ENCODE measurements at places on chromosomes 13 and 19. TPM values are rescaled to one million over a fixed set of nuclear protein-coding genes. Genes with fewer than 3 reads are reported as not detected.

DPY19L3 gene
- polyA plus RNA-seq = 30.6 TPM

F2RL3 gene
- not detected for polyA plus RNA-seq

B3GNT3 gene
- not detected for polyA plus RNA-seq

CSNK1A1L gene
- not detected for polyA plus RNA-seq

CDX2 gene
- polyA plus RNA-seq = not detected

IZUMO1 gene
- not detected for polyA plus RNA-seq

NECTIN2 gene
- 33.2 TPM for polyA plus RNA-seq

RFX2 gene
- 5.8 TPM for polyA plus RNA-seq

KIR2DL4 gene
- polyA plus RNA-seq = not detected

SIGLEC5 gene
- not detected for polyA plus RNA-seq

ZNF382 gene
- 98.8 TPM for polyA plus RNA-seq

FCGBP gene
- 0.26 TPM for polyA plus RNA-seq

TOMM40 gene
- 48.4 TPM for polyA plus RNA-seq

EBI3 gene
- not detected for polyA plus RNA-seq

LGALS14 gene
- polyA plus RNA-seq = 4.4 TPM

PLVAP gene
- polyA plus RNA-seq = not detected

IGFL3 gene
- polyA plus RNA-seq = not detected

CA11 gene
- polyA plus RNA-seq = 108 TPM

SOX1 gene
- polyA plus RNA-seq = 18.5 TPM

MEX3D gene
- 20.8 TPM for polyA plus RNA-seq

PSG7 gene
- not detected for polyA plus RNA-seq

POLR2E gene
- 172 TPM for polyA plus RNA-seq

OR7D2 gene
- 0.09 TPM for polyA plus RNA-seq

ANKLE1 gene
- 9.3 TPM for polyA plus RNA-seq

ODAD3 gene
- polyA plus RNA-seq = 5.4 TPM

ADGRE2 gene
- polyA plus RNA-seq = not detected

CCDC70 gene
- not detected for polyA plus RNA-seq

CCDC8 gene
- polyA plus RNA-seq = 0.84 TPM

IPO5 gene
- polyA plus RNA-seq = 83.4 TPM

GPALPP1 gene
- polyA plus RNA-seq = 49.7 TPM

URAD gene
- not detected for polyA plus RNA-seq

FFAR2 gene
- not detected for polyA plus RNA-seq

LRRC25 gene
- polyA plus RNA-seq = not detected

CD209 gene
- not detected for polyA plus RNA-seq

S1PR2 gene
- polyA plus RNA-seq = 6.7 TPM

BRME1 gene
- 8.5 TPM for polyA plus RNA-seq

JSRP1 gene
- 1.4 TPM for polyA plus RNA-seq

FXYD3 gene
- polyA plus RNA-seq = not detected

HCN2 gene
- polyA plus RNA-seq = 4.7 TPM

C1QTNF9 gene
- not detected for polyA plus RNA-seq

SAFB gene
- polyA plus RNA-seq = 67.3 TPM
